A673 (cell line): ENCODE measurements at places on chromosomes 4 and X.

GRCh38 chr4:1554876-1555265 lies 129.2 kb downstream of the FAM53A start:
- no peak for DNase-seq

GRCh38 chrX:499870-500364 lies 113.2 kb upstream of the PPP2R3B start:
- DNase-seq: no peak

- peak; percentile 93 for DNase-seq
These were observed 58.1 kb downstream of the MAML3 start for GRCh38 chr4:140095694-140096482.

DNA sequence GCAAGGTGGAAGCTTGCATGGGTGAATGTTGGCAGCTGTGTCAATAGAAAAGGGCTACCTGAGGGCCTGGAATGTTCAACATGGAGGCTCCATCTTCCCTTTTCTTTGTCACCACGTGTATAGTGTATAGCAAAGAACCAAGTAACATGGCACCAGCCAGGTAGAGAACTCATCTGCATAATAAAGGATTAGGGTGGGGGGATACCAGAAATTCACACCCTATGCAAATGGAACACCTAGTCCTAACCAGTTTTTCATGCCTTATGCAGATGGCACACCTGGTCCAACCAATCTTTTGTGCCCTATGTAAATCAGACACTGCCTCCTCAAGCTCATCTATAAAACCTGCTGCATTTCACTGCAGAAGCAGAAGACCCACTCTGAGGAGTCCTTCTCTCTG lies 169.6 kb upstream of the GLRA2 start:
- no peak for DNase-seq

GRCh38 chr4:63618883-63619718 lies 790.1 kb downstream of the TECRL start:
- no peak for DNase-seq

DNA sequence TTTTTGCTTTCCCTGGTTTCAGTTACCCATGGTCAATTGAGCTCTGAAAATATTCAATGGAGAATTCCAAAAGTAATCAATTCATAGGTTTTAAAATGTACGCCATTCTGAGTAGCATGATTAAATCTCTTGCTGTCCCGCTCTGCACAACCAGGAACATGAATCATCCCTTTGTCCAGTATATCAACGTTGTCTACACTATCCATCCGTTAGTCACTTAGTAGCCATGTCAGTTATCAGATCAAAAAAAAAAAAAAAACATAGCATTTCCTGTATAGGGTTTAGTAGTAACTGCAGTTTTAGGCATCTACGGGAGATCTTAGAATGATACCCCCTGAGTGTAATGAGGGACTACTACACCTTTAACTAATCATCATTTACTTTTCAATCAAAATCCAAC lies 15.1 kb downstream of the LAMP2 start:
- DNase-seq: no peak

GRCh38 chr4:166195101-166195500 lies 322.1 kb downstream of the TLL1 start:
- DNase-seq: no peak

- no peak for DNase-seq
These were observed 385.2 kb upstream of the FAT1 start for GRCh38 chr4:187108845-187109244.

DNA sequence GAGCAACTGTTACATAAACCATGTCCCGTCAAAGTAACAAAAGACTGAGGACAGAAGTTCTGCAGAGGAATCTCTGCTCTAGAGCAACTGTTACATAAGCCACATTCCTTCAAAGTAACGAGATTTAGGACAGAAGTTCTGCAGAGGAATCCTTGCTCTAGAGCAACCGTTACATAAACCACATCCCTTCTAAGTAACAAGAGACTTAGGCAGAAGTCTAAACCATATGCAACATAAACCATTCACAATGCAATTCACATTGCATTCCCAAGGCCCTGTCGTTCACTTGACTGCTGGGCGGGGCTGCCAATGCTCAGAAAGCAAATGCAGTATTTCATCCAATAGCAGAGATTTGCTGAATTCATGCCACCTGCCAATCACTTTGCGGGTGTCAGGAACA lies 124.4 kb upstream of the PUDP start:
- DNase-seq: no peak

DNA sequence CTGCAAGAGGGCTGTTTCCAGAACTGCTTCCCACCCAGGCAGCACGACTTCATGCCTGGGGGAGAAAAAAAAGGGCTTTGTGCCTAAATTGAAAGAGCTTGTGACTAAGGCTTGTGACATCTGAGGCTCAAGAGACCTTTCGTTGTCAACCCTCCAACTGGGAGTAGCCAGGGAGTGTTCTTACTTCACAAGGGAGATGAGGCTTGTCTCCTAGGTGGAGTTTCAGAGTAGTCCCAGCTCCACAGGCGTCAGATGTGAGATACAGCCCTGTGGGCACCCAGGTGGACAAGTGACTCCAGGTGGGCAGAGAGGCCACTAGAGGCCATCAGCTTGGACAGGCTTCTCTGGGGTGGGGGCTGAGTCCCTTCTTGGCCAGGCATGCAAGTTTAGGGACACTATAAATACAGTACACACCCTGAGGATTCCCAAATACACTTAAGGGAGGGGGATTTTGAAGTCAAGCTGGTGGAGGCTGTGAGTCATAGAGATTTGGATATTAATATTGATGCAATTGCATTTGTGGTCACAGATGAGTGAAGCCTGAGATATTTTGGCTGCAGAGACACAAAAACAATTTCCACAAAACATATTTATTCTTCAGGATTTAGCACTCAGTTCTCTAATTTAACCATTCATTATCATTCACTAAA lies 40.1 kb upstream of the SETD7 start:
- DNase-seq: peak; percentile 36
